ENCODE measurements at places on chromosomes 5 and 9.

DNA sequence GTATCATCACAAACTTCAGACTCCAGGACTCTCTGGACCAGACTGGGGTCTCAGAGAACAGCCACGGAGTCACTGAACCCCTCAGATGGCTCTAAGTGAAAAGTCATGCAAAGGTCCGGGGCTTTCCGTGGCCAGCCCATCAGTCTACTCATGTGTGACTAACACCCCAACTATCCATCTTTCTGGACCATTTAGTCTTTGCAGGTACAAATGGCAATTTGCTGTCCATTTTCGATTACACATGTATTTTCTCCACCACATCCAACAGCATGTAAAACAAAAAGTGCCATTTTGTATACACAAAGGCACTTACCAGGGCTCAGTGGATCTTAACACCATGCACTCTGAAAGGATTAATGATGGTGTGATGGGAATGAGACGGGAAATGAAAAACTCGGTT lies 387.7 kb downstream of the BNC2 start:
- no peak for DNase-seq

DNA sequence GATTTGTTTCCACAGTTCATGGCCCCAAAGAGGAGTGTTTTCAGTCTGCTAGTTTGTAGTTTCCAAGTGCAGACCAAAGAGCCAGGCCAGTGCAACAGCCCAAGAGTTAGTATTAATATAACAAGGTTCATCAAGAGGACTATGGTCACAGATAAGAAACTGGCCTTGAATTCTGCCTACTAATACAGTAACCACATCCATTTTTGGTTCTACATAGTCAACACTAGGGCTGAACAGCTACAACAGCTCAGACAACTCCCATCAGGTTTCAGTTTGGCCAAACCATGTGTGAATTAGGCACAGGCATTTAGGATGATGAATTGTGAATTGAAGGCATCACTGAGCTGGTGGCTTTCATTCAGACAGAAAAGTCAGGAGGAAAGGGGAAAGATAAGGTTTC lies 13.8 kb upstream of the UBQLN1 start:
- no peak for DNase-seq

- DNase-seq: no peak
Observed at GRCh38 chr9:84170521-84171141, 169.9 kb downstream of the SLC28A3 start.

DNA sequence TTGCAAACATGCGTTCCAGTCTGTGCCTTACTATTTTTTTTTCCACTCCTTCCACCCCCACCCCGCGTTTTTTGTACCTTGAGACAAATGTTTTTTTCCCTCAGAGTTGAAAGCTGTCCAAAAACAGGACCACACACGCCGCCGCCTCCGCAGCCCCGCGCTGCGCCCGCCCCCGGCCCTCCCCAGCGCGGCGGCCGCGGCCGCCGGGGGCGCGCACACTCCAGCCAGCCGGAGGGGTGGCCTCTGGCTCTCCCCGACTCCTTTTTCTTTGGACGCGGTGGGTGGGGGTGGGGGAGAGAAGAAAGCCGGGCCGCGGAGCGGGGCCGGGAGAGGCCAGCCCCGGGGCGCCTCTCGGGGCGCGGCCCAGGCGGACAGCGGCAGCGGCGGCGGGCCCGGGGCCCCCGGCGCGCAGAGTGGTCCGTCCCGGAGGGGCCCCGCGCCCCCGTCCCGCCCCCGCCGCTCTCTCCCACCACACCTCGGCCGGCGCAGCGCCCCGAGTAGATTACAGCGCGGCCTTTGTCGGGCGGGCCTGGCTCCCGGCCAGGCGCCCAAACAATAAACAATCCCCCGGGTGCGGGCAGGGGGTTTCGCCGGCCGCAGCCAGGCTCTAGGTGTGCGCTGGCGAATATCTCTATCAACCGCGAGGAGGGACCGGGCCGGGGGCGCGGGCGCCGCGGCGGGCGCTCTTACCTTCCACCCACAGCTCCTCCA lies 10.9 kb downstream of the PTCH1 start:
- DNase-seq: peak; percentile 48

- DNase-seq: peak; percentile 70
Observed at GRCh38 chr9:36407122-36407723, 7.2 kb upstream of the RNF38 start.

GRCh38 chr9:125361837-125362531 lies 100.4 kb downstream of the GAPVD1 start:
- DNase-seq: peak; percentile 47

DNA sequence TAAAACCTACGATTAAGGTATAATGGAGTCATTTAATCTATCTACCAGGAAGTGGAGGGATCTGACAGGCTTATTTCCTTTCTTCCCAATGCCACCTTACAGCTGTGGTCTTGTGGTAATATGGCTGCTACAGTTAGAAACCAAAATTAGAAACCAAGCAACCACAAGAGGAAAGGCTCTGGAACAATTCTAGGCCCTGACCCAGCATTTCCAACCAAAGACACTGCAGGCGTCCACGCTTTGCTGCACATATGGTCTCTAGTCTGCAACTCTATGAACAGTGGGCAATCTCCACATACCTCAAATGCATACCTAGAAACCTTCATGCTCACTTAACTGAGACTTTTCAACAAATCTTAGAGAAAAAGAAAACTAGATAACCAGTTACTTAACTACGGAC lies 339.1 kb downstream of the NFIB start:
- DNase-seq: no peak

- no peak for DNase-seq
Observed at GRCh38 chr5:79023348-79023747, 38.2 kb upstream of the ARSB start.

DNA sequence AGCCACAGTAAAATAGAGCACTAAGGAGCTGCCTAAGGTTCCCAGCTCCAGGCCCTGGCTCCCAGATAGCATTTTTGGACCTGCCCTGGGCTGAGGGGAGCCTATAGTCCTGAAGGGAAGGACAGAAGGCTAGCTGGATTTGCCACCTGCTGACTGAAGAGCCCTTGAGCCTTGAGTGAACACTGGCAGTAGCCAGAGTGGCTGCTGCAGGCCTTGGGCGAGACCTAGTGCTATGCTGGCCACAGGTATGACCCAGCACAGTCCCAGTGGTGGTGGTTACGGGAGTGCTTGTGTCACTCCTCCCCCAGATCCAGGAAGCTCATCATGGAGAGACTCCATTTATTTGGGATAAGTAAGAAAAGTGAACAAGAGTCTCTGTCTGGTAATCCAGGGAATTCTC lies 10.3 kb upstream of the STX17 start:
- DNase-seq: no peak

DNA sequence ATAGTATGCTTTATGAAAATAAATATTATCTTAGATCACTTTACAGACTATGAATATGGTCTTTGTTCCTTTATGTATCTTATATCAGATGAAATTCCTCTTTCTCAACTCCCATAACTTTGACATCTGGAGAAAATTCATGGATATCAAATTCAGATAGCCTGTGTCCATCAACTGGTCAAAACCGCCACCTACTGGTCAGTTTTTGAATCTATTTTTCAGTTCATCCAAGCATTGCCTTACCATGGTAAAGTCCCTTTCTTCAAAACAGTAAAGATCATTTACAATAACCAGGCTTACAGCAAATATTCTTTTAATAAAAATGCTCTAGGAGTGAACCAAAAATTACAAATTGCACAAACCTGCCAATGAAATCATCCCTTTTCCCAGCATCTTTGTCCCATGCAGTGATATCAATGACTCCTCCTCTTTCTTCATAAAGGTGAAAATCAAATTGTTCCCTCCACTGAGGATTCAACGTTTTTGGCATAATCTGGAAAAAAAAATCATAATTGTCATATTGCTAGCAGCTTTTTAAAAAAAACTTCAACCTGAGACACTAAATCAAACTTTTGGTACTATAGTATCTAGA lies 290.5 kb downstream of the SLF1 start:
- peak; percentile 19 for DNase-seq

DNA sequence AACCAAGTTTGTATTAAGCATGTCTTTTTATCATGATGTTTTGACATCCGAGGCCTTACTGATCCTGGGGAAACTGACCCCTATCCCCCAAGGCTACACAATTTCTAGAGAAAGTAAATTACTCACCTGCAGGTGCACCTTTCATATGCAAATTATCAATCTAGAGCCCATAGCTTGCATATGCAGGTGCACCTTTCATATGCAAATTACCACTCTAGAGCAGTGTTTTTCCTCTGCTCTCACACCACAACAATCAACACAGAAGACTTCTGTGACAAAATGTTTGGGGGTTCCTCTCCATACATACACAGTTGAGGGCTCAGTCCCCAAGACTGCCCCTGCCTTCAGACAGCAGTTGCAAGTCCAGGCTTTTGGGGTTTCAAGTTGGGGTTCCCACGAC lies 203.7 kb upstream of the RORB start:
- no peak for DNase-seq

DNA sequence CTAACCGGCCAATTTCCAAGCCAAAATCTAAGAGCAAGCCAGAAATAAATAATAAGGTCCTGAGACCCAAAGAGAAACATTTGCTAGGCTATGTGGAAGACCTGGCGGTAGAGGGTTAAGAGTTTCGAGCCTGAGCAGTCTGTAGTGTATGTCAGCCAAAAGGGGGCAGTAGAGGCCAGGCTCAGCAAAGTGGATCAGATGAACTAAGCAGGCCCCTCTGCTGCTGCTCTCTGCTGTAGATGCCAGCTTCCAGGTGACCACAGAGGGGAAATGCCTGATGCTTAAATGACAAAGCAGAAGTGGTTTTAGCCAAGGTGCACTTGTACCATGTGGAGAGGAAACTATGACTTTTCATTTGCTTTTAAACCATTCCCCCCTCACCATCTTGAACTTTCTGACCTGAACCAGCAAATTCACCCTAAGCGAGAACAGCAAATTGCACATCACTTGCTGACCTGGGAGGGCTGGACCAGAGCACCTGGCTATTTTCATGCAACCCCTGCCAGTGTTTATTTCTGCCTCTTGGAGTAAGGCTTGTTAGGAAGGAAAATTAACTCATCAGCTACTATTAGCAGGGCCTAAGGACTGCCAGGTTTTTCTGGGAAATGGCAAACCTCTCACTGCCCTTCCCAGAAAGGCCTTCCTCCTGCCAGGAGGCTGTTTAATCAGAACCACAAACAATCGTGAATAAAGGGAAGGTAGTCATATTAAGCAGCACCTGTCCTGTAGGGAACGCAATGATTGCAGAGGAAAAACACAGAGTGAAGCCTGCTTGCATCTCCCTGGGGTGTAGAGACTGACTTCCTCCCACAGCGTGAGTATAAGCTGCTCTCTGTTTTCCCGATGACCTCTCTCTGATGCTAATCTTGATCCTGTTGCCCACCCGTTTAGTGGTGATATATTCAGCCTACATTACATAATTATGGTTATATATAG lies 818.2 kb downstream of the TLR4 start:
- peak; percentile 33 for DNase-seq

GRCh38 chr9:737400-738120 lies 103.9 kb upstream of the DMRT1 start:
- no peak for DNase-seq

All from activated CD8-positive, alpha-beta T cell treated with anti-CD3 and anti-CD28 coated beads for 36 hours (primary cell).